Hematopoietic multipotent progenitor cell treated with erythropoietin and hydrocortisone succinate and interleukin-3 and kit ligand, for 15 days (in vitro differentiated cells): ENCODE measurements at places on chromosomes 1 and 21.

DNA sequence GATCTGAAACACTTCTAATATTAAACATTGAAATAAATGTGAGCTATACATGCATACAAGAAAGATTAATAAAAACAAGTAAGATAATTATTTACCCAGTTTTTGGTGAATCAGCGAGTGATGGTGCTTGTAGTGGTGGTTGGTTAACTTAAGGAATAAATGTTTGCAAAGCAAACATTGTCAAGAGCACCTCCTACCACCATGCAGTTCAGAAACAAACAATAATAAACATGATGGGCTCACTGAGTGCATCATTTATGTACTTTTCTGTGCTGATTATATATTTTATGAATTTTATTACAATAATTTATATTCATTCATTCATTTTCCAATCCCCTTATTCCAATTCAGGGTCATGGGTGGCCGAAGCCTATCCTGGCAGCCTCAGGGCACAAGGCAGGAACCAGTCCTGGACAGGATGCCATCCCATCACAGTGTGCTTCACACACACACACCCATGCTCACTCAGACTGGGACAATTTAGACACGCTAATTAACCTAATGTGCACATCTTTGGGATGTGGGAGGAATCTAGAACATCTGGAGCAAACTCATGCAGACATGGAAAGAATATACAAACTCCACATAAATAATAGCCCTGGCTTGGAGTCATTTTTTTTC is 57.8 kb downstream of the ZMYM4 start:
- no peak for DNase-seq

DNA sequence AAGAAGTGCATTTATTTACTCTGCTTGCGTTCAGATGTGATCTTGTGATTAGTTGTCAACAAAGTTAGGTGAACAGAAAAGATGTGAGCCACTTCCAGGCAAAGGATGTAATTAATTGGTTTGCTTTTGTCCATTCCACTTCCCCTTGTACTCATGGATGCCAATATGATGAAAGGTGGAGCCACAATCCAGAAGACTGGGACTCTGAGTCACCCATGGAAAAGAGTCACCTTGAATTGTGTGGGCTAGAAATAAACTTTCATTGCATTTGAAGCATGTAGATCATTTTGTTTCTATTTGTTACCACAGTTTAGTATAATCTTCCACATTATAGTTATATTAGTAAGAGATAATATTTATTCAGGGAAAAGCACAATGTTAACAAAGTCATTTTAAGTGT is 684.2 kb downstream of the LTN1 start:
- no peak for DNase-seq

DNA sequence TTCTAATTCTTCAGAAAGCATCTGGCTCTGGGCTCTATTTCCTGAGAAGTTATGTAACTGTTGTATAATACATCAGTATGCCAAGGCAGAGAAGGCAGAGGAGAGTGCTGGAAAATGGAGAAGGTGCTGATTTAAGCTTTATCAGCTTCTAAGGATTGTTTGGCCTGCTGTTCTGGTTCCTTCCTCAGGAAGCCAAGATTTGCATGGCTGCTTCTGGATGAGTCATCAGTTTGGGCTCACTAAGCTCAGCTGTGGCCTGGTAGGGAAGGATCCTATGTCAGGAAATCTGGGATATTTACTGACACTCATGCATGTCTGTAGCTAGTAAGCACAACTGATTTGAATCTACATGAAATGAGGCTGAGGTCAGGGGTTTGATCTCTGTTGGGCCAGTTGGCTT is 73.2 kb upstream of the ADGRL4 start:
- no peak for DNase-seq

- DNase-seq = no peak
Measured at GRCh38 chr1:84961316-84961715, 35.6 kb downstream of the MCOLN2 start.

DNA sequence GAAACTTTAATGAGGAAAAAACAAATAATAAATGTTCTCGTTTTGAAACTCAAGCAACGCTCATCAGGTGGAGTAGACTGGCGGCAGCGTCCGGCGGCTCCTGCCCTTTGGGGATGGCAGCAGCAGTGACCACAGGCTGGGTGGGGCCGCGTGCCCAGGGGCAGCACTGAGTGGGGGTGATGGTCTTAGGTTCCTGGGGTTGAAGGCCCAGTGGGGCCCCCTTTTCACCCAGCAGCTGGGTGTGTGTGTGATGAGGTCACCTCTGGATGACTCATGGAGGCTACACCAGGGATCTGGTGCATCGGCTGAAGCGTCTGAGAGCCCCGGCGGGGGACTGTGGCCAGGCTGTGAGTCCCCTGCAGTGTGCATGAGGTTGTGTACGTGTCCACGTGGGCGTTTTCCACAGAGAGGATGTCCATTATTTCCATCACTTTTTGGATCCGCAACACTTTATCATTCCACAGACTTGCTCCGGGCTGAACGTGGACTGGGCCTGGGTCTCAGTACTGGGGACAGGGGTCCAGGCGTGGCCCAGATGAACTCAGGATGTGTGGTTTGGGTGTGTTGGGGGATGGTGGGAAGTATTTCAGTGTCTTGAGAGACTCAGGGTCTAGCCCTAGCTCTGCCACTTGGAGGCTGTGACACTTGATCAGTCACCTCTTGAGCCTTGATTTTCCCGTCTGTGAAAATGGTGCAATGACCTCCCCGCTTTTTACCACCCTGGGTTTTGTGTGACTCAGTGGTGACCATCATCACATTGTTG is 25.6 kb downstream of the LDLRAP1 start:
- no peak for DNase-seq

- DNase-seq = peak; percentile 7
Measured at GRCh38 chr1:66757722-66758240, 5.5 kb downstream of the DYNLT5 start.

DNA sequence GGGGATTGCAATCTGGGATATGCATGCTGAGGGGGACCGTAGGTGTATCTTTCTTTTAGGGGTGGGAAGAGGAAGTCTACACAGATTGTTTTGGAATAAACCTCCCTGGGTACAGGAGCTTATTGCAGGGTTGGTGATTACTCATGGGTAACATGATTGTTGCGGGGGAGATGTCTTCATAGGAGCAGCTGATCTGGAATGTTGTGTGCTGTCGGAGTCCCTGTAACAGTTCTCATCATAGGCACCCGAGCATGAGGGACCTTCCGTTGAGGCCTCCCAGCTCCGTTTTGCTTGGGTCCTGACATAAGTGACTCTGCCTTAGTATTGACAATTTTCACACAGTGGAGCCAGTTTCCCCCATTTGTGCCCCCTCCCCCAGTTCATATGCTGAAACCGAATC is 4.2 kb upstream of the PRXL2B start:
- no peak for DNase-seq

- DNase-seq = no peak
Measured at GRCh38 chr21:27802816-27803475, 836.1 kb upstream of the ADAMTS5 start.

GRCh38 chr1:246394121-246394520 is 113.0 kb downstream of the SMYD3 start:
- DNase-seq = no peak

DNA sequence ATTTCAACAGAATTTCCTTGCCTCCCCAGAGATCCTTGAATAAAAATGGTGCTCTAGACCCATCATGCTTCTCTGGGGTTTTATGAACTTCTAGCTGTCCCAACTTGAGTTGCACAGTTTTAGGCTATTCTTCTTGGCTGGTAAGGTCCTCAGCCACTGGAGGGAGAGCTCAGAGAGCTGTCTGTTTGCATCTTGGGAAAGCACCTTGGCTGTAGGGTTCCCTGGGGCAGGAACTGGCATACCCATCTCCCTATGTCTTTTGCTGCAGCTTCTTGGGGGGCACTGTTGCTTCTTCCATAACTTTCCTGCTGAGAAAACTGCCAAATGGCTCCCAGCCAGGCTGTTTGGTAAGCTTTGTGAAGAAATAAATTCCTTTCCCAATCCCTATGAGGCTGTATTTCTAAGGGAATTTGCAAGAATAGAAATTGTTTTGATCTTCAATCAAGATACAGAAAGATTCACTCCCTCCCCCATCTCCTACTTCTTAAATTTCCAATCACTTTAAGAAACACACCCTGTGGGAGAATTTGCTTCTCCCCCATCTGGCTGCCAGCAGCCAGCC is 8.2 kb upstream of the FMOD start:
- no peak for DNase-seq

GRCh38 chr1:182674346-182675246 is 9.8 kb downstream of the RGS8 start:
- DNase-seq = no peak

GRCh38 chr1:232162001-232162400 is 467.9 kb downstream of the SIPA1L2 start:
- DNase-seq = no peak

- DNase-seq = peak; percentile 51
Measured at GRCh38 chr1:34786521-34787325, 5.7 kb downstream of the GJB3 start.

DNA sequence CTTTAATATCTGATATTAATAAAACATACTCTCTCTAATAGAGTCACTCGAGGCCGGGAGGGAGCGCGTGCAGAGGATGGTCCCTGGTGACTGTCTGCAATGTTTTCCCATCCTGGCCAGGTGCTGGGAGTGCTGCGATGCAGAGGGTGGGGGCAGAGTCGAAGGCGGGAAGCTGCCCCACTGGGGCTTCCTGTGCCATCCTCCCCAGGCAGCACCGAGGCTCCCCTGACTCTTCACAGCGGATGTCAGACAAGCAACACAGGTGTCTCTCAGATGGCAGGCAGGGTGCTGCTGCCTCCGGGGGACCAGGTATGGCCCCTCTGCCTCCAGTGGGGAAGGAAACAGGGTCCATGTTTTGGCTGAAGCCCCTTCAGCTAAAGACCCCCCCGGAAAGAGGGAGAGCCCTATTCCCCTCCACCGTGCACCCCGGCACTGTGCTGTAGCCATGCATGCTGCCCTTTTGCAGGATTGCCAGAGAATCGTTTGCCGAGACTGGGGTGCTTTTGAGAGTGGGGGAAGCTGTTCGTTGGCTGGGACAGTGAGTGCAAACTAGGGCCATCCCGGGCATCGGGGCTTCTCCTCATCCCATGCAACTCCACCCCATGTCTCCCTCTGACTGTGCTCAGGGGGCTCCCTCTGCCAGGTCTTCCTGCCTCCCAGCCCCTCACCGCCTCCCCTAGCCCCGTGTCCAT is 32.1 kb upstream of the TTC34 start:
- no peak for DNase-seq
